ENCODE measurements at places on chromosomes 12 and 14.

DNA sequence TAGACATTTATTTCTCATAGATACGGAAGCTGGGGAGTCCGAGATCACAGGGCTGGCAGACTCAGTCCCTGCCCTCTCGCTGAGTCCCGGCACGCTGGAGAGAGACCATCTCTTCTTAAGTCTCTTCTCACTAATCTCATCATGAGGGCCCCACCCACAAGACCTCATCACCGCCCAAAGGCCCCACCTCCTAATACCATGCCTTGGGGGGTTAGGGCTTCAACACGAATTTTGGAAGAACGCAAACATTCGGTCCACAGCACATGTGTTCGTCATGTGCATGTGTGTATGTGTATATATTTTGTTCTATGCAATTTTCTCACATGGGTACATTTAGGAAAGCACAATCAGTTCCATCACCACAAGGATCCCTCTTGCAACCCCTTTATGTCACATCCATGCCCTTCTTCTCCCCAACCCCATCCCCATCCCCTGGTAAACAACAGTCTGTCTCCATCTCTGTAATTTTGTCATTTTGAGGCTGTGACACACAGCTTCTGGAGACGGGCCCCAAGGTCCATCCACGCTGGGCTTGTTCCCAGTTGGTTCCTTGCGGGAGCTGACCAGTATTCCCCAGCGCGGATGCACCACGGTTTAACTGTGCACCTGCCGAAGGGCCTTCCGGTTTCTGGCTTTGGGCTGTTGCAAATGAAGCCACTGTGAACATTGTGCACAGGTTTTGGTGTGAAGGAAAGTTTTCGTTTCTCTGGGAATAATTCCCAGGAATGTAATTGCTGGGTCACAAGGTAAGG, 317.5 kb upstream of the DIO3 start:
- DNase-seq, result no peak

DNA sequence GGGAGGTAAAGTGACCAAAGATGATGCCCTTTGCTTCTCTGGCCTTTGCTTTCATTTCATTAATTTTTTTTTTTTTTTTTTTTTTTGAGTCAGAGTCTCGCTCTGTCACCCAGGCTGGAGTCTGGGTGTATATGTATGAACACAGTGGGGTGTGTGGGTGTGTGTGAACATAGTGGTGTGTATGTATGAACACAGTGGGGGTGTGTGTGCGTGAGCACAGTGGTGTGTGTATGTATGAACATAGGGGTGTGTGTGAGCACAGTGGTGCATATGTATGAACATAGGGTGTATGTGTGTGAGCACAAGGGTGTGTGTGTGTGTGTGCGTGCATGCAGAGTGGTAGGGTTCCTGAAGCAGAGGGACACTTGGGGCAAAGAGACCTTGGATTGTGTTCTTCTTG, 9.6 kb downstream of the KLC1 start:
- DNase-seq, result no peak

DNA sequence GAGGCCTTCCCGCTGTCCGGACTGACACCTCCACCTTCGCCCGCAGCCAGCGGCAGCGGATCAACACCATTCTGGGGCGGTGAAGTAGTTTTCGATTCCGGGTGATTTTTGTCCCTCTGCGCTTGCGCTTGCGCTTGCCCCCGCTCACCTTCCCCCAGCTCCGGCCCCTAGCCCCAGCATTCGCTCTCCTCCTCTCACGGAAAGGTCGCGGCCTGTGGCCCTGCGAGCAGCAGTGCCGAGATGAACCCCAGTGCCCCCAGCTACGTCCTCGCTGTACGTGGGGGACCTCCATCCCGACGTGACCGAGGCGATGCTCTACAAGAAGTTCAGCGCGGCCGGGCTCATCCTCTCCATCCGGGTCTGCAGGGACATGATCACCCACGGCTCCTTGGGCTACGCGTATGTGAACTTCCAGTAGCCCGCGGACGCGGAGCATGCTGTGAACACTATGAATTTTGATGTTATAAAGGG, 22.7 kb upstream of the SRGAP1 start:
- no peak for DNase-seq

GRCh38 chr14:75910048-75910447, 71.7 kb downstream of the TGFB3 start:
- no peak for DNase-seq

DNA sequence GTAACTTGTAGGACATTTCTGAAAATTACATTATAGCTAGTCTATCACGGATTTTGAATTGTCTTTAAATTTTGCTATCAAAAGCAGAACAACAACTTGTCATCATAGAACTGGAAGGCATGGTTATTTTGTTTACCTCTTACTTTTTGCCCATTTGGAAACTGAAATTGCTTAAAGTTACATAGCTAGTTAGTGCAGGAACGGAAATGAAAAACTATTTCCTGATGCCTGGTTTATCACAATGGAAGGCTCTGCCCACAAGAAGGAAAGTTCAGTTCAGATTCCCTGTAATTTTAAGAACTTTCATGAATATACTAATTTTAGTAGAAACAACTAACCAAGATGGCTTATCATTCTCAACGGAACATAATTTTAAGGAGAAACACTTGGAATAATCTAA, 427.7 kb downstream of the RAD51B start:
- no peak for DNase-seq

DNA sequence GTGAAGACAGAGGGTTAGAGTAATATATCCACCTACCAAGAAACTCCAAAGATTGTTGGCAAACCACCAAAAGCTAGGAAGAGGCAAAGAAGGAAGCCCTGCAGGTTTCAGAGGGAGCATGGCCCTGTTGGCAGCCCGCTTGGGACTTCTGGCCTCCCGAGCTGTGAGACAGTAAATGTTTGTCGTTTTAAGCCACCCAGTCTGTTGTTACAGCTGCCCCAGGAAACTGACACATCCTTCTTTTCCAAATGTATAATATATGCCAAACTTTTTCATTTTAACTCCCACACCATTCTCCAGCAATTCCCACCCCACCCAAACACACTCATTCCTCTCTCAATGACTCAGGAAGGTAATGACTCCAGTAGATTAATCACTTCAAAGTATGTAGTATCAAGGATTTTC, 74.0 kb downstream of the RPS29 start:
- DNase-seq, result peak; percentile 86

GRCh38 chr12:105980533-105980932, 158.2 kb downstream of the NUAK1 start:
- no peak for DNase-seq

DNA sequence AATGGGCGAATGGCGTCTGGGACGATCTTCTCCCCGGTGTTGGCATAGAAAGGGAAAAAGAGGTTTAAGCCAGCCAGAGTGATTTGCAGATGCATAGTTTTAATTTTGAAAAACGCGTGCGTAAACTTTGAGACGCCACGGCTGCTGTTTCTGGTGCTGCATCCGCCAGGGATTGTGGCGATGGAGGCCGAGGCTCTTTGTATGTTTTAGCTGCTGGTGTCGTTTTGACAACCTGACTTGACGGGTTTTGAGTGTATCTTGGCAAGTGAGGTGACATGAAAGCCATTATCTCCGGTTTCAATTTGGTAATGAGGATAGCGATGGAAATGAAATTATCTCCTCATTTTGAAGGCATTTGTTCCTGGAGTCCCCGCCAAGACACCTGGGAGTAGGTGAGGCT, 1.6 kb downstream of the PTGDR start:
- no peak for DNase-seq

DNA sequence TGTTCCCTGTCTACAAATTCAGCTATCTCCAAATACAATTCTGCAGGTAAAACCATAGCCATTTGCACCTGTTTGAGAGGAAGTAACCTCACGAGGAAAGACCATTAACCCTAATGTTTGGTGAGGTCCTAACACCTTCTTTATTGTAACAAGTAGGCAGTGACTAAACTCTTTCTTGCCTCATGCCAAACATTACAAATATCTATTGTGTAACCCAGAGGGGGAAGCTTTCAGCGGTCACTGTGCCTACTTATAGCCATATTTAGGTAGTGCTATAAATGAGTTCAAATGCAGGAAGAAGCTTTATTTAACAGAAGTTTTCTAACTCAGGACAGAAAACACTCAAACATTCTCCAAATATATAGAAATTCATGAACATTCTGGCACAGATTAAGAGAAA, 252.7 kb downstream of the LRFN5 start:
- DNase-seq, result no peak

GRCh38 chr14:50000380-50001150, 107.7 kb downstream of the ARF6 start:
- peak; percentile 85 for DNase-seq

- no peak for DNase-seq
These were observed 148.4 kb upstream of the RGS6 start for GRCh38 chr14:71783786-71784185.

DNA sequence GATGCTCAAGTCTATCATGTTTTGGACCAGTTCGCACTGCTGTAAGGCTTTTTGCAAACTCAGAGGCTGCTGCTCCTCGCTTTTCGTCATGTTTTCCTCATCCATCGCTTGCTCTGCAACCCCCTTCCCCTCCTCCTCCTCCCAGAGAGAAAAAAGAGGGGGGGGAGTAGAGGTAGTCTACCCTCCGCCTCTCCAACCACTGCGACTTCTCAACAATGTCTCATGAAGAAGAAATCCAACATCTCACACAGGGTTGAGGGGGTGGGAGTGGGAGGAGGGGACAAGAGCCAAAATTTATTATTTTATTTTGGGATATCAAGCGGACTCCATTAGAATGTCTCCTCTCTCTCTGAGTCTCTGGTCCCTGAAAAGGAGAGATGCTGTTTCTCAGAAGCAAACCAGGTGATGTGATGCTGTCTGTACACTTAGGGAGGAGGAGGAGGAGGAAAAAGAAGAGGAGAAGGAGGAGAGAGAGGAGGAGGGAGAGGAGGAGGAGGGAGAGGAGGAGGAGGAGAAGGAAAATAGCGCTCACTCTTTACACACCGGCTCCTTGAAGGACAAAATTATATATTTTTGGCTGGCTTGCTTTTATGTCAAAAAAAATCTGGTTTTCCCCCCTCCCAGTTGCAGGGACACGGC, 520 bp downstream of the KSR2 start:
- DNase-seq, result no peak

DNA sequence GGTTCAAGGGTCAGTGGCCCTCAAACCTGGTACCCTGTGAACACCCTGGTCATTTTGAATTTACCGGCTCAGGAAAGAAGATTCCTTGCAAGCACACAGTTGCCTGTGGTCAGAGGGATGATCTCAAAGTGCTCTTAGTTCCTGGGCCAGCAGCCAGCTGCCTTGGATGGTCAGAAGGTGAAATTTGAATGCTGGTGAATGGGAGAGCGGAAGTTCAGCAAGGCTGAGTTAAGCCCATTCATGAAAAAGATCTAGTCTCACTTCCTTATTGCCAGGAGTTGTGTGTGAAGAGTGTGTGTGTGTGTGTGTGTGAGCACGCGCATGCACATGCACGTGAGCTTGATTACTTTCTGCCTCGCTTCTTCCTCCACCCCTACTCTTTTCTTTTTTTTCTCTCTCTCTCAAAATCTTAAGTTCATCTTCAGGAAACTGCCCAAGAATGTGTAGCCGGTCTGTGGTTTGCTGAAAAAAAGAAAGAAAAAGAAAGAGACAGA, 155.5 kb upstream of the CCND2 start:
- peak; percentile 15 for DNase-seq

DNA sequence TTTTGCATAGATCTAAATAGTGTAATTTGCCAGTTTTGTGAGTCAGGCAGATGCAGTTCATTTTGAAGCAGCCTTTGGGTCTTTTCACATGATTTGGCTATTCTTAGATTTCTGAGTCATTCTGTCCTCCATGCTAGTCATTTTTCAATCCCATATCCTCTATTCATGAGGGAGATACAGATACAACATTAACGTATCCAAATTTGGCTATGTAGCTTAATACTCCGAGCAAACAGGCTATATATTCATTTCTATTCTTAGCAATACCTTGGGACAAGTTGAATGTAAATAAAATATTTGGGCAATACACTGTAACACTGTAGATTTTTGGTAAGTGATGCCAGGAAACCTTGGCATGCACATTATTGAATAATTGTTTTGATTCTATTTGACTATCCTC, 270.7 kb upstream of the PDE3A start:
- peak; percentile 46 for DNase-seq

DNA sequence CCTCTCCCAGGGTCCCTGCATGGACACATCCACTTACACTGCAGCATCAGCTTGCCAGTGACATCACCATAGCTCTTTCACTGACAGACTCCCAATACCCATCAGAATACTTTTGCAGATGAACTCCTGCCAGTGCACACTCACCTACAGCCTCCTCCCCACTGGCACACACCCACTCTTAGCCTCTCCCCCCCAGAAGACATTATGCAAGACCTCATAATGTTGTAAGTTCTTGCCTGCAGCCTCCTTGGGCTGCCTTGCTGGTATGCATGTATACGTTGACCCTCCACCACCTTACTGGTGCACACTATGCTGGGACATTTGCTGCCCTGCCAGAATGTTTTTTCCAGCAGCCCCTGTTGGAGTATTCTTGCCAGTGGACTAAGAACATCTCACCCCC, 324.2 kb downstream of the AEBP2 start:
- DNase-seq, result no peak

GRCh38 chr12:26878661-26879119, 45.7 kb upstream of the ITPR2 start:
- no peak for DNase-seq

- DNase-seq, result no peak
These were observed 192.0 kb upstream of the HMGA2 start for GRCh38 chr12:65632131-65632855.

DNA sequence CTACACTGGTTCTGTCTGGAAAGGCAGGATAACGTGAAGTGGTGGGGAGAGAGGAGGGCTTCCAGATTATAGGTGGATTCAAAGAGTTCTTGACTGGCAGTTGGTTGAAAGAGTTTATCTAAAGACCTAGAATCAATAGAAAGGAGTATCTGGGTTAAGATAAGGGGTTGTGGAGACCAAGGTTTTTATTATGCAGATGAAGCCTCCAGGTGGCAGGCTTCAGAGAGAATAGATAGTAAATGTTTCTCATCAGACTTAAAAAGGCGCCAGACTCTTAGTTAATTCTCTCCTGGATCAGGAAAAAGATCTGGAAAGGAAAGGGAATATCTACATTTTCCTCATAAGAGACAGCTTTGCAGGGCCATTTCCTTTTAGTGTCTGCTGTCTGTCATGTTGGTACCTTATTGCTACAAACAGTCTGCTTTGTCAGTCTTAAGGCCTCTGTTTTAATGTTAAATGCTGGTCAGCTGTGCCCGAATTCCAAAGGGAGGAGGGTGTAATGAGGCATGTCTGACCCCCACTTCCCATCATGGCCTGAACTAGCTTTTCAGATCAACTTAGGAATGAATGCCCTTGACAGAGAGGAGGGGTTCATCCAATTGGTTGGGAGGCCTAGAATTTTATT, 401.3 kb downstream of the FUT8 start:
- no peak for DNase-seq
